ENCODE measurements at places on chromosomes 2 and 18. TPM values are rescaled to one million over a fixed set of nuclear protein-coding genes. Genes with fewer than 3 reads are reported as not detected.

Gene TBR1
- not detected for total RNA-seq

Gene COL4A4
- total RNA-seq: 35.2 TPM

Gene SP110
- total RNA-seq: 15.4 TPM

Gene CRYGA
- not detected for total RNA-seq

Gene ANKRD62
- total RNA-seq: not detected

Gene UPP2
- not detected for total RNA-seq

Gene GPR75
- total RNA-seq: 0.05 TPM

Gene MBOAT2
- total RNA-seq: 4.6 TPM

Gene GCG
- total RNA-seq: not detected

Gene DSG4
- total RNA-seq: not detected

Gene ZAP70
- total RNA-seq: not detected

Gene TRAF3IP1
- 8.7 TPM for total RNA-seq

Gene LINC00305
- not detected for total RNA-seq

Gene CPO
- total RNA-seq: not detected

Gene TRMT61B
- 9.6 TPM for total RNA-seq

Gene G6PC2
- total RNA-seq: not detected

Gene ROCK2
- total RNA-seq: 26.8 TPM

Gene DCC
- total RNA-seq: 0.06 TPM

Gene UGT1A6
- total RNA-seq: not detected

Gene EMX1
- total RNA-seq: not detected

Gene RAB17
- total RNA-seq: 0.81 TPM

Gene RAB12
- total RNA-seq: 46.7 TPM

Gene L3MBTL4
- not detected for total RNA-seq

Gene RND3
- total RNA-seq: 97.6 TPM

Gene SPP2
- total RNA-seq: not detected

Gene SP100
- total RNA-seq: 88.2 TPM

Gene TP53I3
- 25.2 TPM for total RNA-seq

Gene PKDCC
- 65.5 TPM for total RNA-seq

Gene CCDC178
- 0.83 TPM for total RNA-seq

Gene CCDC74B
- total RNA-seq: 7.4 TPM

Gene CERKL
- not detected for total RNA-seq

Gene TRABD2A
- 3.3 TPM for total RNA-seq

Gene GULP1
- total RNA-seq: 3.2 TPM

Gene CXCR2
- total RNA-seq: not detected

Gene UGT1A3
- not detected for total RNA-seq

Gene HRH4
- not detected for total RNA-seq

Gene ARHGAP25
- total RNA-seq: 3.2 TPM

Gene SEC11C
- 12.0 TPM for total RNA-seq

Gene TNFAIP6
- total RNA-seq: 19.3 TPM
